ENCODE measurements at places on chromosomes 3 and 15.

DNA sequence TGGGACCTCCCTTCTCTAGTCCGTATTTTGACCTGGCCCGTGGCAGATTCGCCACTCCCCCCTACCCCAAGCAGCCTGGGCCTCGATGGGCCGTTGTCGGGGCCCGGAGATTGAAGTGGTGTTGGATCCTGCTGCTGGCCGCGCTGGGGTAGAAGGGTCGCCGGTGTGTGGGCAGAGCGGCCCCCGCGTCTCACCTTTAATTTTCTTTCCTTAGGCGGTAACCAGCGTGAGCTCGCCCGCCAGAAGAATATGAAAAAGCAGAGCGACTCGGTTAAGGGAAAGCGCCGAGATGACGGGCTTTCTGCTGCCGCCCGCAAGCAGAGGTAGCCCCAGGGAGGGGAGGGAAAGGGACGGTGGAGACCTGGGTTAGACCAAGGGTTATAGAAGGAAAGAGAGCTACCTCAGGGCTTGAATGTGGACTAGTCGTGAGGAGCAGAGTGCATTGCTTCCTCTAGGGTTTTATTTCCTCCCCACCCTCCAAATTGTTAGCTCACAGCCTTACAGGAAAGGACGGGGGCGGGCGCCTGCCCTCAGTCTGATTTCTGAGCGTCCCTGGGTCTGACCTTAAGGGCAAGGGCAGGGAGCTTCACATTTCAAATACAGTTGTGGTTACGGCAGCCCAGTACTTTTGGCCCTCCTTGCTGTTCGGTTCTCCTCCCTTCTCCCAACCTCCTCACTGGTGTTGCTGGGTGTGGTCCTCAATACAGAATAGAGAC lies 799 bp downstream of the SERF2 start:
- peak; percentile 36 for DNase-seq

DNA sequence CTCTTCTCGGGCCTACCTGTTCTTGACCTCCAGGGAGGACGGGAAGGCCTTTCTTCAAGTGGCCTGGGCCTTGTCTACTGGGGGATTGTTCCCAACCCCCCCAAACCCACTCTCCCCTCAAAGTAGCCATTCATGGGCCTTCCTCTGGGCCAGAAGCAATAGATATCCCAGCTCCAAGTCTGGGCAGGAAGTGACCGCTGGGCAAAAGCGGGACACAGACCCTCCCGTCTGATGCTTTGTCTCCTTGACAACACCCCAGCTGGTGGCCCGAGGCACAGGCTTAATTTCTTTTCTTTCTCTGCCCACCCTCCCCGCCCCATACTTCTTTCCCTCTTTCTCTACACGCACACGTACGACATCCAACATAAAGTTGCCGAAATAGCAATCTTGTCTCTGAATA lies 41.4 kb upstream of the FEZF2 start:
- no peak for DNase-seq

- no peak for DNase-seq
These were observed 96.8 kb downstream of the ANXA2 start for GRCh38 chr15:60301024-60301423.

DNA sequence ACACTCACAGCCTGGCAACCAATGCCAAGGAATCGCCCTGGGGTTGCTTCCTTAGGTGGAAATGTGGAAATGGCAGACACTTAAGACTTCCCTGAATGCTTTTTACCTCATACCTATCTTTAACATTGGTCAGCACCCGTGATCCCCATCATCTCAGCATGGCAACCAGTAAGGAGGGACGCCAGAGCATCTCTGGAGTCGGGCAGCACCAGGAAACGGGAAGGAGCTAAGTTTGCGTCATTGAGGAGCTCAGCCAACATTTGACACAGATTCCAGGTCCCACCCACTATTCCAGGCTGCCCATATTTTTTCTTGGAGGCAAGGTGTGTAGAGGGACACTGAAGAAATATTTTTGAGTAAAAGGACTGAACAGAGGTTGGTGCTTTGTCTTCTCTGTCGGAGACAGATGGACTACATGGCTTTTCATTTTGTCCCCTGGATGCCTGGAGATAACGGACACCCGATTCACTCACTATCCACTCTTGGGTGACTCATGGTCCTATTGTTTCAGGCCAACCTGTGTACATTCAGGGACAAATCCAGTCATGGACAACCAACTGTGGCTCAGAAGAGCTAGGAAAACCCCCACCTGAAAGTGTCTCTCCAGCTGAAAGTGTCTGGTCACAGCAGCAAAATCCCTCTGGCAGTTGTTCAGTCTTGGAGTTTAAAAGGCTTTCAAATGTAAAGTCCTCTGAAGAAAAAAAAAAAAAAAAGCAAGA lies 70.4 kb upstream of the OXTR start:
- no peak for DNase-seq

- no peak for DNase-seq
These were observed 58.1 kb upstream of the MEF2A start for GRCh38 chr15:99507504-99508310.
